GM04503 (cell line): ENCODE measurements at places on chromosomes 5 and 9.

DNA sequence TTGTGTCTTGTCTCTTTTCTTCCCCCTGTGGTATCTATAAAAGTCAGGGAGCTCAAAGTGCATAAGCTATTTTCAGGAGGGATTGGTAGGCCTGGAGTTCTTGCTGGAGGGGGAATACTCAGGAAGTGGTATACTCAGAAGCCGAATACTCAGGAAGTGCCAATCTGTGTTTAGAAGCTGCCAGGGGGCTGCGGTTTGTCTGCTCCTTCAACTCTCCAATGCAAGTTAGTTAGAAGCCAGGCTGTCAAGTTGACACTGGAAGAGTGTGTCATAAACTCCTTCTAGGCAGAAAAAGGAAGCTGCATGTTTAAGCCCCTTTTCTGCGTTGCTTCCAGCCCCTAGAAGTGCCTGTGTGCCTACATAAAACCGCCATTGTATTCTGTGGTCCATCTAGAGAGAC, 366.5 kb downstream of the TAF11L14 start:
- no peak for DNase-seq

DNA sequence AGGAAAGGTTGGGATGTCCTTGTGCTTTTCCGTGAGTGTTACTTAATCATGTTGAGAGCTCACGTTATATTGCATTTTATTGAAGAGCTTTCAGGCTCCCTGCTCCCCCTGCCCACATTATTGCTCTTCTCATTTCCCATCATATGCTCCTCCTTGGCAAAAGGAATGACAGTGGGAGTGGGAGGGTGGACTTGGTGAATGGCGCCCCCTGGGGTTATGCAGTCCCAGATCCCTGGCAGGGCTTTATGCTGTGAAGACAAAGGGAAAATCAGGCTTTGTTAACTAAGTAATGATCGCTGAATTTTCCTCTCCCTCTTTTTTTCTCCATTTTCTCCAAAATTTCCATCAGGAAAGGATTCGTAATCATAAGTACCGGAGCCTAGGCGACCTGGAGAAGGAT, 166.6 kb downstream of the SMARCA2 start:
- DNase-seq = no peak

GRCh38 chr5:14574096-14574495, 7.5 kb upstream of the OTULINL start:
- DNase-seq = no peak

GRCh38 chr9:107337676-107338590, 54.9 kb downstream of the RAD23B start:
- DNase-seq = no peak

- DNase-seq = no peak
Measured at GRCh38 chr9:104232781-104233341, 138.8 kb downstream of the SMC2 start.

DNA sequence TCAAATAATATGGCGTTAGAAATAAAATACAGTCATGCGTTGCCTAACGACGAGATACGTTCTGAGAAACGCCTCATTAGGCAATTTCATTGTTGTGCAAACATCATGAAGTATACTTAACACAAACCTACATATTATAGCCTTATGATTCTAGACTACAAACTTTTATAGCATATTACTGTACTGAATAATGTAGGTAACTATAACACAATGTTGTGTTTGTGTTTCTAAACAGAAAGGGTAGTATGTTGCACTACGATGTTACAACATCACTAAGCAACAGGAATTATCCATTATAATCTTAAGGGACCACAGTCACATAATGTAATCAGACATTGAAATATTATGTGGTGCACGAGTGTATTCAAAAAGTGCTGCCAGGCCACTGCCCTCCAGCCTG, 3.0 kb upstream of the SMC2 start:
- no peak for DNase-seq
